Lung (tissue), 17 donors: ENCODE measurements at places on chromosomes 2 and 18. TPM values are rescaled to one million over a fixed set of nuclear protein-coding genes. Genes with fewer than 3 reads are reported as not detected.
A peak's percentile ranks its signal among the peaks of the same experiment; 100 is the strongest.

DNA sequence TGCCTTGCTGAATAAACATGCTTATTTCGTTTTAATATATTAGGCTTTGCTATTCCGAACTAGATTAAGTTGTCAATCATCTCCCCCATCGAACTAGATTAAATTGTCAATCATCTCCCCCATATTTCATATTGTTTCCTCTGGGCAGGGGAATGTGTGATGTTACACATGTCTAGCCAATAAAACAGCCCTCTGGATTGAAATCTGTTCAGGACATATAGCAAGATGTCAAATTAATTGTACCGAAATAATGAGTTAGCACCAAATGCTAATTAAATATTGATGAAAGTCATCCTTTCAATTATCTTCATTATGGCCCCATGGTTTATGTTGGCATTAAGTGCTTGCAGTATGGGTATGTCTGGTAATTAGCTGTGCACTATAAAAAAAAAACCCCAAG, 135.5 kb downstream of the SPOPL start:
- DNase-seq, result no peak

- DNase-seq, result no peak
These were observed 88.8 kb upstream of the ASB18 start for GRCh38 chr2:236352761-236353593.

- no peak for DNase-seq
These were observed 979.7 kb downstream of the DPP10 start for GRCh38 chr2:115422004-115422634.

DNA sequence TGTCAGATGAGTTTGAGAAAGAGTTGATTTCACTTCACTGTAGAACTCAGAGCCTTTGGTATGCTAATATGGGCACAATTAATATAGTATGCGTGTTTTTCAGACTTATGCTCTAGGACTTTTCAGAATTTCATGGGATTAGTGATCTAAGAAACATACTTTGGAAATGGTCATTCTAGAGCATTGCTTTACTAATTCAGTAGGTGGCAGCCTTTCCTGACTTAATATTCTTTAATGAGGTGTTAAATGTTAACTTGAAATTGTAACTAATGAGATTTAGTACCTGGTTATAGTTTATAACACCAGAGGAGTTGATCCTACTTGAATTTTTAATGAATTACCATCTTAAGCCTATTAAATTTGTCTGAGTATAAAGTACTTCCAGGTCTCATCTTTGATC, 28.4 kb downstream of the ACTR2 start:
- peak; percentile 3 for DNase-seq

- no peak for DNase-seq
These were observed 406.9 kb downstream of the LNPK start for GRCh38 chr2:175595139-175595538.

- no peak for DNase-seq
These were observed 79.9 kb downstream of the SH3RF3 start for GRCh38 chr2:109208951-109209335.

Gene SPATA3
- not detected for polyA plus RNA-seq

Gene CGREF1
- polyA plus RNA-seq, result 0.55 TPM

Gene PAIP2B
- polyA plus RNA-seq, result 3.0 TPM
